ENCODE measurements at places on chromosomes 3 and 15. TPM values are rescaled to one million over a fixed set of nuclear protein-coding genes. Genes with fewer than 3 reads are reported as not detected.

DNA sequence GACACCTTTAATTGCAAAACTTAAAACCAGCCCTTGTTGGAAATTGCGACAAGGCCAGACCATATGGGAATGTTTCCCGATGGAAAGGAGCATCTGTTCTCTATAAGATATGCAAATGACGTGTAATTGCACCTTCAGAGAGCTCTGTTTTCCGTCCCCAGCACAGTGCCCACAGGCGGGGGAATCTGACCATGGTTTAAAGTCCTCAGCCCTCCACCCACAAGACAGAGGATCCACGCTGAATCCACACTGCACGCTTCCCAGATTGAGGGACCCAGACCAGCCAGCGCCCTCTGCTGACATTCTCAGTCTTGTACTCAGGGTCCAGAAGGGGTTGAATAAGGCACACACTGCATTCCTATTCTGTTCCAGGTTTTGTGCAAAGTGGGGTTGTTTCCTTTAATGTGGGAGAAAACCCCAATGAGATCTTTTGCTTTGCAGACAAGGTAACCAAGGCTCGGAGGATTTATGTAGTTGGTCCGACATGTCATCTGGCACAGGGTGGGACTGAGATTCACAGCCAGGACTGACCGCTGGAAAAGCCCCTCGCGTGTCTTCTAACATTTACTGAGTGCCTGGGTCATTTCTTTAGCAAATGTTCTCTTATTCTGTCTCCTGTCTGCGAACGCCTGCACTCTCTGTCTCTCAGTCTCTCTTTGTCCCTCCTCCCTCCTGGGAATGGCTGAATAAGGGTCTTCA, 36.8 kb upstream of the KLHL25 start:
- DNase-seq, result peak; percentile 74
- H3K4me1 ChIP-seq, result peaks cover 8% of the 10 kb centered on the region
- H3K27ac ChIP-seq, result no peak overlapping the region
- no peaks in the 10 kb centered on the region for H3K36me3 ChIP-seq
- no peak overlapping the region for H3K4me3 ChIP-seq
- H3K27me3 ChIP-seq, result peaks cover 7% of the 10 kb centered on the region

DNA sequence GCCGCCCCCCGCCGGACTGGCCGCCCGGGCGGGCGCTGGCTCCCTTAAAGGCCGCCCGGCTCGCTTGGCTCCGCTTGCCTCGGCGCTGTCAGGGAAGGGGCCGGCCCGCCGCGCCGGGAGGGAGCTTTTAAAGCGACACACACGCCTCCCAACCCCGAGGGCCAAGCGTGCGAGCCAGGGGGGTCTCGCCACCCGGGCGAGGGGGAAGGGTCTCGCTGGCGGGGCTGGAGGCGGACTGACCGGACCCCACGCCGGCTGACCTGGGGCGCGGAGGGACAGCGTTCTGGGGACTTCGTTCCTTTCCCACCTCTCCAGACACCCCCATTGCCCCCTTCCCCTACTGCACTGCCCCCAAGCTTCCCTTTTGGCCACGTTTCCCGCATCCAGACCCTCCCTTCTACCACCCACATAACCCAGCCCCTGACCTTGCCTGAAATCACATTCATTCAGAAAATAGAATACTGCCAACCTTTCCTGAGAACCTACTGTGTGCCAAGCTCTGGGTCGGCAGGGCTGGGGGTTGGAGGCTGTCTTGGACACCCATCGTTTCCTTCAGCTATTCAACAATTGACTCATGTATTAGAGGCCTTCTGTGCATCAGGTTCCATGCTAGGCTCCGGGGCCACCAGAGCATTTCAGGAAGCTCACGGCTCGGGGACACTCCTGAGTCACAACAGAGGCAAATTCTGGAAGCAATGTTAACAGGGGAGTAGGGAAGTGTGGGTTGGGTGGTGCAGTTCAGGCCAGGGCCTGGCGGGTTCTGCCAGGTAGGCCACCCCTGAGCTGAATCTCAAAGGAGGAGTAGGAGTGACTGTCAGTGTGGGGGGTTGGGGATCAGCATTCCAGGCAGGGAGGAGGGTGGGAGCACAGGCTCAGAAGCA, at the start of gene INSYN1:
Gene INSYN1 (minus strand): TSS at position 102 of the 881 bp plus-strand sequence. CDS start 2,221 bp downstream, outside the sequence.
- H3K27me3 ChIP-seq, result peaks cover 54% of the 10 kb centered on the region
- H3K4me1 ChIP-seq, result peaks cover 11% of the 10 kb centered on the region
- H3K4me3 ChIP-seq, result peak within 1 kb of the TSS; percentile 40
- peak within 1 kb of the TSS; percentile 38 for H3K27ac ChIP-seq
- H3K36me3 ChIP-seq, result no peaks in the 10 kb centered on the region
- no peak for DNase-seq

GRCh38 chr3:197542741-197543454, 12.9 kb downstream of the BDH1 start:
- peaks cover 4% of the 10 kb centered on the region for H3K36me3 ChIP-seq
- H3K27ac ChIP-seq, result no peak overlapping the region
- DNase-seq, result no peak
- no peaks in the 10 kb centered on the region for H3K27me3 ChIP-seq

DNA sequence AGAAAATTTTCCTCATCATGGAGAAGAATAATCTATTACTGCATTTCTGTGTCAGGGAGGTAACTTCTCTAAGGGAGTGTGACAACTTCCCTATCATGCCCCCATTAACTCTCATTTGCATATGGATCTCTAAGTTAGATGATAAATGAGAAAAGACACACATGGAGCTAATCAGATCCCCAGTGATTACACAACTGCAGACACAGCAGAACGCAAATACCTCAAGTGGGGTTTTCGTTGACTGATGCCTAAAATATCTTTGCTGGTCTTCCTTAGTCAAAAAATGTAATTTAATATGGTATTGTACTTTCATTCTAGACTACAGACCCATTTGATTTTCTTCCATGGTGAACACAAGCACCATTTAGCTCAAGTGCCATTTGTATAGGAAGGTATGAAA, 630.5 kb downstream of the TBL1XR1 start:
- H3K36me3 ChIP-seq, result no peaks in the 10 kb centered on the region
- H3K4me1 ChIP-seq, result peaks cover 9% of the 10 kb centered on the region
- no peak overlapping the region for H3K4me3 ChIP-seq
- no peak overlapping the region for H3K27ac ChIP-seq

GRCh38 chr3:45667569-45667934, 21.6 kb upstream of the SACM1L start:
- no peaks in the 10 kb centered on the region for H3K27me3 ChIP-seq
- no peak overlapping the region for H3K27ac ChIP-seq
- H3K4me3 ChIP-seq, result no peak overlapping the region

GRCh38 chr15:71323082-71323481, 207.8 kb downstream of the THSD4 start:
- H3K4me1 ChIP-seq, result peaks cover 9% of the 10 kb centered on the region
- no peak overlapping the region for H3K4me3 ChIP-seq
- H3K27me3 ChIP-seq, result no peaks in the 10 kb centered on the region
- no peaks in the 10 kb centered on the region for H3K36me3 ChIP-seq

DNA sequence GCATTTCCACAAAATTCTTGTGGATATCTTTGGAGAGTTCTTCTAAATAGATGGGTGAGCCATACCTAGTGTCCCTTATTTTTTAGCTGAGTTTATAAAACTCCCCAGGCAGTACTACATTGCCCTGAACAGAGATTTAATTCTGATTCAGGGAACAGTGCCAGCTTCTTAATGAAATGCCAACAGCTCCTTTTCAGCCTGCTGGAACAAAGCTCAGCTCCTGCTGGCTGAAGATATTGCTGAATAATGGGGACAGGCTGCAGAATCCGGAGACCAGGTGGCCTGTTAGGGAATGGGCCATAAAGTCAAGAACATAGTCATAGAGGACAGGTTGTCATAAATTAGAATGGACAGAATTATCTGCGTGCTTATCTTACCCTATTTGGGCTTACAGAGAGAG, 8.9 kb downstream of the HGD start:
- no peaks in the 10 kb centered on the region for H3K27me3 ChIP-seq
- no peak for DNase-seq
- no peak overlapping the region for H3K4me3 ChIP-seq
- H3K36me3 ChIP-seq, result no peaks in the 10 kb centered on the region

DNA sequence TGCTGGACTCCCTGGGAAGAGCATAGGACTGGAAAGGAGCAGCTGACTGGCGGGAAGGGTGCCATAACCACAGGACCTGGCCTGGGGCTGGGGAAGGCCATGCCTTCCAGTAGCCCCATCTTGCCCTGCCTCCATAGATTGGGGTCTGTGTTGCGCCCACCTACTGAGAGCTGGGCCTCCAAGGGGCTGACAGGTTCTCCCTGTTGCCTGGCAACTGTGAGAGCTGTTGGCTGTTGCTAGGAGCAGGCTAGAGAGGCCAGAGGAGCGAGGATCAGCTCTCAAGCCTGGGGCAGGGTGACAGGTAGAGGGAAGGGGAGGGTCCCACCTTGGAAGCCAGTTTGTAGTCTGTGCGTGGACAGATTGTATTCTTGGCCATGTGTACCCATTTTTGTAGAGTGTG, 2.8 kb upstream of the GNAI2 start:
- no peak for DNase-seq
- H3K4me1 ChIP-seq, result peaks cover 51% of the 10 kb centered on the region
- peak overlapping the region; percentile 78 for H3K27ac ChIP-seq
- H3K4me3 ChIP-seq, result peak overlapping the region; percentile 79

The TMEM45A gene
- total RNA-seq, result 9.6 TPM

The ALG1L2 gene
- total RNA-seq, result 2.1 TPM

The SMAD3 gene
- total RNA-seq, result 59.0 TPM

The HTR3D gene
- not detected for total RNA-seq

DNA sequence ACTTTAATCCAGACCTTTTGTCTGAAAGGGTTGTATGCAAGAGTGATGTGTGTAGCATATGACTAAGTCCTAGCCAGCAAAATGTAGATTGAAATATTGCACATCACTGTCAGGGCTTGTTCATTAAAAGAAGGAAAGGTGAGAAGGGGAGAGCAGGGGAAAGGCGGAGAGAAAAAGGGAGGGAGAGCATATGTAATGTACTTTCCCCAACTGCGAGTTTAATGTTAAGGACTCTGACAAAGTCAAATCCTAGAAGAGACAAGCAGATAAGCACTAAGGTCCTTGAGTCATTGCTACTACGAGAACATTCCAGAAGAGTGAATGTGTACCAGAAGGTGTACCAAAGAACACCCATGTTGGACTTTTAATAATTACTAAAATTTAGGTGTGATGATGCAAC, 1336.7 kb downstream of the NSUN3 start:
- H3K27me3 ChIP-seq, result no peaks in the 10 kb centered on the region
- DNase-seq, result no peak
- H3K27ac ChIP-seq, result no peak overlapping the region
- H3K4me1 ChIP-seq, result no peaks in the 10 kb centered on the region
- no peak overlapping the region for H3K4me3 ChIP-seq

The SLC24A5 gene
- total RNA-seq, result 1.3 TPM

GRCh38 chr3:33314993-33315392, 37.8 kb downstream of the FBXL2 start:
- no peak for DNase-seq
- peaks cover 9% of the 10 kb centered on the region for H3K4me1 ChIP-seq
- H3K27ac ChIP-seq, result no peak overlapping the region
- no peaks in the 10 kb centered on the region for H3K27me3 ChIP-seq
- no peak overlapping the region for H3K4me3 ChIP-seq

DNA sequence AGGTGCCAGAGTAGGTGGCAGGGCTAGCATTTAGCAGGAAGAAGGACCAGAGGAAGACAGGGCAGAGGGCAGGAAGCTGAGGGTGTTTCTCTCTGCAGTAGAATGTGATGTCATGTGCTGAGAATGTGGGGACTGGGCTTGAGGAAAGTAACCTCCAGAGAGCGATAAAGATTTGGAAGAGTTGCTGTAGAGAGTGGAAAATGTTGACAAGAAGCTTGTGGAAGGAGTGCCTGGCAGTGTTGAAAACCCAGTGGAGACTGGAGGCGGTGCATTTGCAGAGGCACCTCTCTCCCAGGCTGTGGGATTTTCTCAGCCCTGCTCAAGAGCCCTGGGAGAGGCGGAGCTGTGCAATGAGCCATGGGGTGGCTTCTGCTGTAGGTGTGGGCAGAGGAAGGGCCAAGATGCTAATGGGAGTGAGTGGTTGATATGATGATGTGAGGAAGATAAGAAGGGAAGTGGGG, 54.8 kb downstream of the MESD start:
- peaks cover 7% of the 10 kb centered on the region for H3K36me3 ChIP-seq
- no peak for DNase-seq
- H3K4me1 ChIP-seq, result peaks cover 9% of the 10 kb centered on the region
- no peak overlapping the region for H3K4me3 ChIP-seq
- H3K27ac ChIP-seq, result no peak overlapping the region

The ZNF662 gene
- total RNA-seq, result not detected

DNA sequence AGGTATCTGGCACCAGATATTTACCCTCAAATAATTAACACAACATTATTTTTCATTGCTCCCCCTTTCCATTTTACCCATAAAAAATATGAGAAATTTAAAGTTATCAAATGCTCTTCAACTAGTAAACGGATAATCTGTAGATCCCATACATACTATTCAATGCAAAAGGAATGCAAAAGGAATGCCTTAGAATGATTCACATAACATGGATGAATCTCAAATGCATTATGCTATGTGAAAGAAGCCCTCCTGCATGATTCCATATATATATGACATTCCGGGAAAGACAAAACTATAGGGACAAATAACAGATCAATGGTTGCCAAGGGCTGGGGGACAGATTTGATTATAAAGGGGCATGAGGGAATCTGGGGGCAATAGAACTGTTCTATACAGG, 195.7 kb downstream of the STT3B start:
- no peaks in the 10 kb centered on the region for H3K36me3 ChIP-seq
- no peaks in the 10 kb centered on the region for H3K27me3 ChIP-seq
- no peak overlapping the region for H3K4me3 ChIP-seq
- DNase-seq, result no peak

DNA sequence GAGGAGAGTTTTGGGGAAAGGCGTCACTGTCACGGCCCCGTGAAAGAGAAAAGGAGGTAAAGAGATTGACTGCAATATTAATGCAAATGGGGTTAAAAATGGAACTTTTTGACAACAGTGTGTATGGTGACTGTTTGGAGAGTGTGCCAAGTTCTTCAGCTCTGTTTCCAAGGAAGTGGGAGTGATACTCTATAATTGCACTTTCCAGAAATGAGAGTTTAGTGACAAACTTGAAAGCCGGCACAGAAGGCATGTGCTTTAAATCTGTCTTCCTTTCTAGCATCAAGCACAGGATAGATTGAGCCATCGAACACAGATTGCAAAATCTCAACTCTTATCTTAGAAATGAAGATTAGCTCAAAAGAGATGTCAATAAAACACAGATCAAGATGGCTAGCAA, 51.9 kb upstream of the SNRPA1 start:
- H3K4me3 ChIP-seq, result no peak overlapping the region
- peaks cover 14% of the 10 kb centered on the region for H3K27me3 ChIP-seq
- DNase-seq, result no peak
- H3K27ac ChIP-seq, result no peak overlapping the region

The PCOLCE2 gene
- total RNA-seq, result 1.0 TPM

DNA sequence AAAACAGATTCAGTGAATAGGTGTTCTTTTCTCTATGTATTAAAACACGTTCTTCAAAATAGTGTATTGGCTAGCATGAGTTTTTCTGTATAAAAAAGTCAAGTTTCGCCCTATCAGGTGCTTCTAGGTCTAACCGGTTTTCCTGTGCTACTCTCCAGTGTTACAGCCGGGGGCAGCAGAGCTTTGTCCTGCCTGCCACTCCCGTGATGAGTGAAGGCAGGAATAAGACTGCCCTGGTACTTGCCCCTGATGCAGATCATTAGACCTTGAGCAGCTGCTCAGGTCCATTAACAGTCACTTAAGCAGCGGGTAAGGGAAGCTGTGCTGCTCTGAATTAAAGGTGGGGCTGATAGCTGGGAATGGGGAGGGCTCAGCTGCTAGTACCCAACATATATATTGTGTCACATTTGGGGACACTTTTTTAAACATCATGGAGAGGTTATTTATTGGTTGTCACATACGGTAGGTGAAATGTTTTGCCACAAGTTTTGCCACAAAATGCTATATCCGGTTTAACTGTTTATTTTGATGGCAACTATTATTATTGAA, 1.3 kb upstream of the UNC13C start:
- no peak for DNase-seq
- peaks cover 10% of the 10 kb centered on the region for H3K4me1 ChIP-seq
- peak overlapping the region; percentile 70 for H3K27ac ChIP-seq
- peaks cover 36% of the 10 kb centered on the region for H3K27me3 ChIP-seq
- no peaks in the 10 kb centered on the region for H3K36me3 ChIP-seq
- H3K4me3 ChIP-seq, result peak overlapping the region; percentile 70
